ENCODE measurements at places on chromosomes 2 and 18. TPM values are rescaled to one million over a fixed set of nuclear protein-coding genes. Genes with fewer than 3 reads are reported as not detected.
A peak's percentile ranks its signal among the peaks of the same experiment; 100 is the strongest.

CGREF1 gene
- polyA plus RNA-seq = 0.57 TPM

- no peak for DNase-seq
Observed at GRCh38 chr18:55744206-55744605, 156.2 kb upstream of the TCF4 start.

DNA sequence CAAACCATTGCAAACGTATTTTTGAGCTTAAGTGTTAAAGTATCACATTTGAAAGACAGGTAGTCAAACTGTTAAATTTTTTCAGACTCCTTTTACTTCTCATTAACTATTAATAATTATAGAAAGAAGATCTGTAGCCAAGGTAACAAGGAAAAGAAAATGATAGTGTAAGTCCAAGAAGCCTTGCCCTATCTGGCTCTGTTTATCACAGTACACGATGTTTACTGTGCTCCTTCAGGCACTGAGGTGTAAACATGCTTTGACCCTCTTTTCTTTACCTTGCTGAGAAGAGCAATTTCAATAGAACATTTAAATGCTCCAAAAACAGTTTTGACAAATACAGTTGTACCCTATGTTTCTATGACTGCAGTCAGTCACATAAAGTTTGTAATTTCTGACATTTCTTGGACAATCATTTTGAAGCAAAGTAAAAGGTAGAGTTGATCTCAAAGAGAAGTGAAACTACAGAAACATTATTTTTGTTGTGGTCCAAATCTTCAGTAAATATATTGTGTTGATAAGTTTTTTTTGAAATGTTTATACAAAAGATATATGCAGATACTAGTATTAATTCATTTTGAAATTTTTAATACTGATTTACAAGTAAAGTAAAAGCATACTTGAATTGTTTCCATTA is 152.6 kb upstream of the KYNU start:
- no peak for DNase-seq

GRCh38 chr2:219908538-219908937 is 281.1 kb downstream of the SLC4A3 start:
- no peak for DNase-seq

DNA sequence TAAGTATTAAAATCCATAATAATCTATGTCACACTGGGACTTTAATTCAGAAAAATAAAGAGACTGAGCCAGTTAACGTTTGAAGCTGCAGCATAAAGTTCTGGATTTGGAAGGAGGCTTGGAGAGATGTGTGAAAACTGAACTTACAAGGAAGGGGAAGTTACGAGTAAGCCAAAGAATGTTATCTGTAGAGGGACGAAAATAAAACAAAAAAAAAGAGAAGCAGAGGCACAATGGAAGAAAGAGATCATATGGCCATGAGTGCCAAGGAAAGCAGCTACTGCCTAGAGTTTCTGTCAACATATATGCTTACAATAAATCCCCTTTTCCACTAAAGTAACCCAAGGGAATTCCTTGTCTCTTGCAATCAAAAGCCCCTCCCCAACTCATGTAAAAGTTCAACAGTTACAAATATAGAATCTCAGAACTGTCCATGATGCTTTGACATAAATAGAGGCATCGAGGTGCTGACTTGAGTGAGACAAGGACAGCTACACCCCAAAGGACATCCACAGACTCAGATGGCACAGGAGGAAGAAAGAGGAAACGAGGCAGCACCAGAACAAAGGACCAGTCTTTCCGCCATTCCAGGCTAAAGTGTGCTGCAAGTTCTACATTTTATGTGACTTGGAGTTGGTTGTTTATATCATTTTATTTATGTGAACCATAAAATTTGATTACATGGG is 16.1 kb upstream of the ARL5A start:
- no peak for DNase-seq

DNA sequence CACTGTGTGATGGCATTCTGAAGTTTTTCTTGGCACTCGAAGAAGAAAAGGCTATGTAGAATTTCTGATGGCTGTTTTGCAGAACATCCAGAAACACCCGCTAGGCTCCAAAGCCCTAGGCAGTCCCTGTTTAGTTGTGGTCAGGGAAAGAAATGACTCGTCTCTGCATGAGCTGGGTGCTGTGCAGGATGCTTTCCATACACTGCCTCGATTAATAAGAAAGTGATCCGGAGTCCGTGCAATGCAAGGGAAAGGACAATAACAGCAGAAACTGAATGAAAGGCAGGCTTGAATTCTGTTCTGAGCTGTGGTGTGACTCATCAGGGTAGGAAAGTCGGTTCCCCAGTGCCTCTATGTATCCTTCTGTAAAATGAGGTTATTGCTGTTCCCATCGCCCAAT is 18.7 kb downstream of the MAPRE3 start:
- no peak for DNase-seq

POTEI gene
- not detected for polyA plus RNA-seq

GRCh38 chr2:47896450-47896968 is 9.8 kb downstream of the FBXO11 start:
- no peak for DNase-seq

GRCh38 chr2:162301151-162301804 is 17.2 kb downstream of the IFIH1 start:
- no peak for DNase-seq

SERPINB4 gene
- 0.10 TPM for polyA plus RNA-seq

DNA sequence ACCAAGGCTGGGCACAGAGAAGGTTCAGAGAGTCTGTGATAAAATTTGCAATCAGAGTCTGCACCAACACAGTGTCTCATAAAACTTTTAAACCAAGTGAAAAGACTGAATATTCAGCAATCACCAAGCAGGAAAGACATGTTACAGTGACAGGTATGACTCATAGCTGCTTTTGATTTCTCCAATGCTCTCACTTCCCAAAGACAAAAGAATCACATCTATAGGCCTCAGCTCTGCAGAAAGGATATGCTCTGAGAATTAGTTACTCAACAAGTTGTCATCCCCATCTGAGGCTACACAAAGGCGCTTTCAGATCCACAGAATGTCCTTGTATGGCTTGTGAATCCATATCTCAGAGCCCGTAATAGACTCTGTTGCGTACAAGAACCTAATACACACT is 92.5 kb downstream of the KCNF1 start:
- DNase-seq = no peak

DNA sequence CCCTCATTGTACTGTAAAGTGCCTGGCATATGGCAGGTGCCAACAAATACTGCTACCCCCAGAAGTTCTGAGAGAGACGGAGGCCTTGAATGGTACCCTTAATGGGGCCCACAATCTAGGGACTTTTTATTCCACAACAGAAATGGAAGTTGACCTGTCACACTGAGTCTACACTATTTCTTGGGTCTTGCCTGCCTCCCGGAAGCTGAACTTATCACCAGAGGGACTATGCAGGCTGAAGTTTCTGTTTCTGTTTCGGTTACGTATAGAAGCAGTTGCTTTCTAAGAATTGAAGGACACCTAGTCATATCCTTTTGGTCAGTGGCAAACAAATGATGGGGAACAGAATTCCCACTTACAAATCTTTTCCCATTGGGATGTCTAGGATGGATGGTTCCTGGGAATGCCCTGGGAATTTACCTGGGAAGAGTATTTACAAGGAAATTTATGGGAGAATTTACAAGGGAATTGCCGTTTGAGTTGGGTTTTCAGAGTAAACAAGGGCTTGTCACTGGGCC is 74.2 kb downstream of the HS1BP3 start:
- DNase-seq = no peak

DNA sequence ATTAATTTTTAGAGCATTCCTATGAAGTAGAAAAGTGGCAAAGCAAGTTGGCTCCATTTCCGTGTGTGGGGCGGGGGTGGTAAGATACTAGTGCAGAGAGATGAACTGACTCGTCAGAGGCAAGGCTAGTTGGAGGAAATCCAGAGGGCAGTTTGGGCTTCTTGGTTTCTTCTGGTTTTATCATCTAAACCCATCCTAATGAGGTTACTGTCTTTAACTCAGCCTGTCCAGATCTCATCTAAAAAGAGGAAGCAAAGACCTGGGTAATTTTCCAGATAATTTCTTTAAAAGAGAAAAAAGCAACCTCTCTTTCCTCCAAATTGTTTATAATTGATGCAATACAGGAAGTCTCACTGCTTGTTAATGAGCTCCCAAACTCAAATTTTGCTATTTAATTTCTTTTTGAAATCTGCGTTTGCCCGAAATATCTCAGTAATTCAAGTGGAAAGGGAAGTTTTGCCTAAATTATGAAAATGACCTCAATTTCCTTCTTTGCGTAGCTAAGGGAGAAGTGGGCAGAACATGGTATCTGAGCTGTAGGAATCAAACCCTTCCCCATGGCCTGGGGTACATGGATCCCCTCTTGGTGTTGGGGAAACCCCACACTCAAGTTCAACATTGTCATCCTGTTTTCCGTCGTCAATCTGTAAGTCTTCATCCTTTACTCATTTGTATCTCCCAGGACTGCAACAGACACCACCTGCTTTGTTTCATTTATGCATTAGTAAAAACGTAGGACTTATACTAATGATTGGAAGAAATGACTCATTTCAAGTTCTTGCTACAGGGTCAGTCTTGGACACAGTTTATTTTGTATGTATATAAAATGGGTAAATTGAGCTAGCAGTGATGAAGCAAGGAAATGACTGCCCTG is 89.1 kb upstream of the KLF7 start:
- DNase-seq = no peak

DNA sequence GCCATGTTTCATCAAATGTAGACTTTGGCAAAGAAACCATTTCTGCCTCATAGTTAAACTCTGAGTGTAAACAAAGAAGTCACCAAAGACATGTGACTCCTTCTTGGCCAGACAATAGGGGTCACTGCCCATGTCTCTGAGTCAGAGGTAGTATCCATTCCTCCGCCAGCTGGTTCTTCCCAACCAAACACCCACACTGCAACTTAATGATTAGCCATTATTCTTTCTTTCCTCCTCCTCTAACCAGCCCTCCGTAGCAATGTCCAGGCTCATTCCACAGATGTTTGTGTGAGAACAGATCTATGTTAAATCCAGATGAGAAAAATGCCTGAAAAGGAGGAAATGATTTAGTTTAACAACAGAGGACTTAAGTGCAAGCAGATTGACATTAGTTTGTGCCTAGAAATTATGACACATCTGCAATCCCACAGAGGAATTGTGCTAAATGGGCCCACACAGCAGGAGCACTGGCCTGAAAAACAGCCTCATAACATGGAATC is 127.9 kb upstream of the SH3BP4 start:
- DNase-seq = no peak

ST6GAL2 gene
- polyA plus RNA-seq = 0.15 TPM

GRCh38 chr2:38178119-38178518 is 102.2 kb upstream of the CYP1B1 start:
- DNase-seq = no peak

GRCh38 chr18:27276886-27277285 is 91.8 kb upstream of the CHST9 start:
- DNase-seq = no peak

SNED1 gene
- polyA plus RNA-seq = 4.2 TPM

LAPTM4A gene
- polyA plus RNA-seq = 208 TPM

ALK gene
- polyA plus RNA-seq = 0.01 TPM

GRCh38 chr18:64219517-64219916 is 70.6 kb upstream of the LINC00305 start:
- DNase-seq = no peak

FAM237A gene
- not detected for polyA plus RNA-seq

GRCh38 chr18:12422936-12423335 is 15.2 kb downstream of the PRELID3A start:
- no peak for DNase-seq

- DNase-seq = no peak
Observed at GRCh38 chr2:43925431-43925830, 70.4 kb downstream of the LRPPRC start.

GRCh38 chr18:62976227-62976626 is 260.9 kb downstream of the PHLPP1 start:
- no peak for DNase-seq

GRCh38 chr18:21265971-21266673 is 24.1 kb downstream of the GREB1L start:
- no peak for DNase-seq

GRCh38 chr2:160278879-160279177 is 78.8 kb upstream of the ITGB6 start:
- no peak for DNase-seq

DNA sequence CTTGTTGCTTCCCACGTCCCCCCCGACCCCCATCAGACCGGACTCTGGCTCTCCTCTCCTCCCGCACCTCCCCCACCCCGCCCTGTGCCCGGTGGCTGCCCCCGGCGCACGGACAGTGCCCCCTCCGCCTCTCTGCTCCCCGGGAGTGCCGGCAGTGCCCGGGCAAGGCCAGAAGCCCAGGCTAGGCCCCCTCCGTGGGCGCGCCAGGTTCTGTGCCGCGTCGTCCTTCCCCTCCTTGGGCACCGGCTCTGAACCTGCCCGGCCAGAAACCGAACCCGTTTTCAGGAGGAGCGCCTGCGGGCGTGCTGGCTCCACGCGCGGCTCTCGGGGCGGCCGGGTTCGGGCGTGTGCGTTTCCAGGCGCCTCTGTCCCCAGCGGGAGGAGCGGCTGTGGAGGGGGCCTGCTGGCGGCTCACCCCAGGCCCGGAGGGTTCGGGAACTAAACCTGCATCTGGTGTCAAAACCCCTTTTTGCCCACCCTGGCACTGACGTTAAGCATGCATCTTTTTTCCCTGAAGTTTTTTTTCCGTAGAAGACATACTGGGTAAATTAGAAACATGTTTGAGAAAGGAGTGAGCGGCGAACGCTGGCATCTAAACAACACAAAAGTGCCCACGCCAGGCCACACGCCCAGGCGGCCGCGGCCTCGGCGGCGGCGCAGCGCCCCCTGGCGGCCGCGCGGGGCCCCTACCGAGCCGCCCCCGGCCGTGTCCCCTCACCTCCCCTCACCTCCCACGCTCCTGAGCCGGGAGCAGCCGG is 123.9 kb upstream of the SLC1A4 start:
- peak; percentile 53 for DNase-seq

DNA sequence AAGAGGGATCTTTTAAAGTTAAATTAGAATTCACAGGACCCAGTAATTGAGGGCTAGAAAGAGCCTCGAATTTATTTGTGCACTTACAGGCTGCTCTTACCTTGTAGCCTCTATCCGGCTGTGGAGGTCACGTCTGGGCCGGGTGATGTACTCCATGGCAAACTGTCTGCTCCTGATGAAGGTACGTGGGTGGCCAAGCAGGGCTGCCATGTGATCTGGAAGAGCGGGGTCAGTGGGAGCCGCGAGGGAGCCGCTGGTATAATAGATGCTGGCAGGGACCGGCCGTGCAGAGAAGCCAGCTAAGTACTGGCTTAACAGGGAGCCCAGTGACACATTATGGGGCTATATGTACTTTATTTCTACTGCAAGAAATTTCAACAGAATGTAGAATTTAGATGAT is 59.2 kb downstream of the ADI1 start:
- DNase-seq = no peak

- DNase-seq = no peak
Observed at GRCh38 chr2:210429403-210430137, 47.0 kb downstream of the LANCL1 start.

DNA sequence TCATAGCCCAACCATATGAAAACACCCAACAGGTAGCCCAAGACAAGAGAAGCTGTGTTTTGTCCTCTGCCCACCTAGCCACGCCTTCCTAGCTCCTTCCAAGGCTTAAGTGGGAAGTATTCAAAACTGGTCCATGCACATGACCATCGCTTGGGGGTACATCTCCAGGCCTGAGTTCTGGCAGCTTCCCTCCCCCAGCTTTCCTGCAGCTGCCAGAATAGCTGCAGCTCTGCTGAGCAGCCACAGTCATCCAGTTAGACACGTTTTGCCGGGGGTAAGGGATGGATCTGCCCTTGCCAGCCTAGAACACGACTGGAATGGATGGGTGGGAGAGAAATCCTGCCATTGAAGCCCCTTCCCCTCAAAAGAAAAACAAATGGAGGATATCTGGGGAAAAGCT is 166.8 kb downstream of the NRP2 start:
- DNase-seq = no peak

Data from heart right ventricle (tissue), 16 donors.